ENCODE measurements at places on chromosomes 6 and 20.

DNA sequence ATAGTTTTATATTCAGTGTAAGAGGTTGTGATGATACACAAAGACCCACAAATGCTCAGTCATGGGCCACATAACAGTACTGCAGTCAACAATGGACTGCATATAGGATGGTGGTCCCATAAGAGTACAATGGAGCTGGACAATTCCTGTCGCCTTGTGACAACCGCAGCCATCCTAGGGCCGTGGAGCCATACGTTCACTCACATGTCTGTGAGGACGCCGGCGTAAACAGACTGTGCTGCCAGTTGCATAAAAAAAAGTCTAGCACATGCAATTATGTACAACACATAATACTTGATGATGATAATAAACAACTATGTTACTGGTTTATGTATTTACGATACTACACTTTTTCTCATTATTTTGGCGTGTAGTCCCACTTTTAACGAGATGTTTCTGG, 30.9 kb downstream of the BFSP1 start:
- no peak for DNase-seq

- no peak for DNase-seq
Measured at GRCh38 chr6:16057446-16057845, 71.4 kb upstream of the MYLIP start.

GRCh38 chr20:57205606-57206219, 60.7 kb downstream of the BMP7 start:
- DNase-seq, result no peak

- DNase-seq, result no peak
Measured at GRCh38 chr6:139243536-139243935, 48.3 kb downstream of the TXLNB start.

DNA sequence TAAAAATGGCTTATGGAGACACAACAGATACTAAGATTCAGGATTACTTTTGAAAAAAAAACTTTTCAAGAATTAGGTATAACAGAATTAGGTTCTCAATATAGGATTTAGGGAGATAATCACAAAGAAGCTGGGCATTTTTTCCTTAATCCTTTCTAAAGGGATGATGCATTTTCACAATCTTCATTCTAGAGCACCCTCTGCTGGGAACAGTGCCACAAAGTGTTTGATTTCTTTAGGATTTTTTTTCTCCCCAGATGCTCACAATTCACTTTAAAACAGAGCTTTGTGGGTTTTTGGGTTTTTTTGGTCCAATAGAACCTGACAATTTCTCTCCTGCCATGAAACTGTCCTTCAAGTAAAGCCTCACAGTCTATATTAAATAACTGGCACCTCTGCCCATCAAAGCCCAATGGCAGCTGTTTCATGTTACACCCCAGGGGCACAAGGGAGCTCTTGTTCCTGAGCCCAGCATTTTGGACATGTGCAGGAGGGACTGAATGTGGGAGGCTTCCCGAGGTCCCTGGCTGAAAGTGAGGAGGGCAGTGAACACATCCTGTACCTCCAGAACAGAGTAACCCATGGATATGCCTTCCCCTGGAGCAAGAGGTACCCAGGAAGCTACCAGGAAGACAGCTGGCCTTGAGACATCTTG, 39.7 kb downstream of the PREP start:
- DNase-seq, result no peak

GRCh38 chr6:161319231-161319630, 45.4 kb upstream of the AGPAT4 start:
- DNase-seq, result no peak

DNA sequence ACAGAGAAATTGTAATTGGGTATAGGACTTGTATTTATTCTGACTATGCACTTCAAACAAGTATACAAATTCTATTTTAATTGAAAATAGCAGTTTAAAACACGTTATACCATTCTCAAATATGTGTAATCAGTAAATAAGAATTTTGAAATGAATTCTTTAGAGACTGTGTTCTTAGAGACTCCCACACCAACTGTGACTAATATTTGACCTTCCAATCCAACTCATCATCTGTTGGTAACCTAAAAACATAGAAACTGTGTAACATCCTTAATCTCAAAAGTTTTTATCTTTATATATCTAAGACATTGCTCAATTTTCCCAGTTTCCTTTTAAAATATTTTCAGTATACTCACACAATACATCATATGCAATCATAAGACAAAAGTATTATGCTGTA, 83.9 kb downstream of the KHDRBS2 start:
- no peak for DNase-seq

- DNase-seq, result peak; percentile 78
Measured at GRCh38 chr6:31791324-31792089, 4.0 kb downstream of the VARS1 start.

- DNase-seq, result no peak
Measured at GRCh38 chr20:33443006-33443511, 504 bp downstream of the SNTA1 start.

GRCh38 chr6:118650582-118651281, 659 bp downstream of the CEP85L start:
- peak; percentile 65 for DNase-seq

GRCh38 chr6:31091680-31092079, 20.7 kb downstream of the C6orf15 start:
- no peak for DNase-seq

DNA sequence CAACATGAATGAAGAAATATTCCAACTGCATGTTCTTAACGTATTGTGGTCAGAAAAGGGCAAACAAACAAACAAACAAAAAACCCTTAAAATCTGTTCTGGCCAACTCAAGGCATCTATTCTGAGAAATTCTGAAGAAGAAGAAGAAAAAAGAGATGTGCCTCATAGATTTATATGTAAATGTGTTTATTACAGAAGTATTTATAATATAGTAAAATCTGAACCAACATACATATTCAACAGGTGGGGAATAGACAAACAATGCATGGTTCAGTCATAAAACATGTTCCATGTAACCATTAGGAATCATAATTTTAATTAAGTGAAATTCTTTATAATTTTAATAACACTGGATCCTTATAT, 616 bp downstream of the BTN3A2 start:
- no peak for DNase-seq

- DNase-seq, result no peak
Measured at GRCh38 chr20:11778206-11778570, 139.5 kb upstream of the BTBD3 start.

DNA sequence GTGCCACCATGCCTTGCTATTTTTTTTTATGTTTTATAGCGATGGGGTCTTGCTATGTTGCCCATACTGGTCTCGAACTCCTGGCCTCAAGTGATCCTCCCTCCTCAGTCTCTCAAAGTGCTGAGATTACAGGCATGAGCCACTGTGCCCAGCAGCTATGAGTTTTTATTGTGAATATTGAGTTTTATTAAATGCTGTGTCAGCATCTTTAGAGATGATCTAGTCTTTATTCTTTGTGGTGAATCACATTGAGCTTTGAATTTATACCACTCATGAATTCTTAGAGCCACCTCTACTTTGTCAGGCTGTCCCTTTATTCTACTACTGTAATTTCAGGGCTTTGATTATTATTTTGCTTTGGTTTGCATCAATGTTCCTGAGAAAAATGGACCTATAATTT, 428.3 kb downstream of the BTBD3 start:
- no peak for DNase-seq

DNA sequence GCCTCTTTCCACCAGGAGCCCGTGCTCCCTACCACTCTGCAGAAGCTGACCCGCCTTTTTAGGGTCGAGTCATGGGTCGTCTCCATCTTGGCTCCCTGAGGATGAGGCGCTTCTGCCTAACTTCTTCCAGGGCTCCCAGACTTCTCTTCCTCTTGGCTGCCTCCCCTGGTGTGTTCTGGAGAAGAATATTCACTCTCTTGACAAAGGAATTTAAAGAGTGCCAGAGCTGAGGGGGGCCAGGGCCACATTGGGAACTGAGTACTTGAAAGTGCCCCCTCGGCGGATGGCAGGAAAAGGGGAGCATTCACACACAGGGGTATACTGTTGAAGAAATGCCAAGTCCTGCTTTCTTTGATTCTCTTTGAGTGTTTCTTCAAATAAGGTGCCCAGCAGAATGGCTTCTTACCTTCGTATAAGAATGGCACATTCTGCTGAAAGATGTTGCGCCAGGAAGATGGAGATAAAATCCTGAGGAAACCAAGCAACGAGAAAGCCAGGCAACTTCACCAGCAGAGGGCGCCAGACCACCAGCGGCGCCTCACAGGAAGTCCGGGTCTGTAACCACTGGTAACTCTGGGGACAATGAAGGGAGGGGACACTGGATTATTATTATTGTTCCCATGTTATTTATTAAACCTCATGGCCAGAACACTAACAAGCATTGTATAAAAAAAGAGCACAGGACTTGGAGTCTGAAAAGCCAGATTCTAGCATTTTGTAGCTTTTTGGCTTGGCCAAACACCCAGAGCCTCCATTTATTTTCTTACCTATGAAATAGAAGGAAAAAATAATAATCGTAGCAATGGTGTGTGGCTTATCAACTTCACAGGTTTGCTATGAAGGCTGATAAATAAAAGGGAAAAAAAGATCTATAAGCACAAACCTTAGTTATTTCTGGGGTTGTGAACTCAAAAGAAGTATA, 176.7 kb downstream of the HACE1 start:
- peak; percentile 69 for DNase-seq

- peak; percentile 75 for DNase-seq
Measured at GRCh38 chr6:17392978-17393891, at the start of gene CAP2. TSS of gene CAP2 (plus strand) at chr6:17393595. CDS start at chr6:17421556, 27,961 bp downstream.

- DNase-seq, result no peak
Measured at GRCh38 chr20:13525225-13525940, 113.3 kb downstream of the TASP1 start.

DNA sequence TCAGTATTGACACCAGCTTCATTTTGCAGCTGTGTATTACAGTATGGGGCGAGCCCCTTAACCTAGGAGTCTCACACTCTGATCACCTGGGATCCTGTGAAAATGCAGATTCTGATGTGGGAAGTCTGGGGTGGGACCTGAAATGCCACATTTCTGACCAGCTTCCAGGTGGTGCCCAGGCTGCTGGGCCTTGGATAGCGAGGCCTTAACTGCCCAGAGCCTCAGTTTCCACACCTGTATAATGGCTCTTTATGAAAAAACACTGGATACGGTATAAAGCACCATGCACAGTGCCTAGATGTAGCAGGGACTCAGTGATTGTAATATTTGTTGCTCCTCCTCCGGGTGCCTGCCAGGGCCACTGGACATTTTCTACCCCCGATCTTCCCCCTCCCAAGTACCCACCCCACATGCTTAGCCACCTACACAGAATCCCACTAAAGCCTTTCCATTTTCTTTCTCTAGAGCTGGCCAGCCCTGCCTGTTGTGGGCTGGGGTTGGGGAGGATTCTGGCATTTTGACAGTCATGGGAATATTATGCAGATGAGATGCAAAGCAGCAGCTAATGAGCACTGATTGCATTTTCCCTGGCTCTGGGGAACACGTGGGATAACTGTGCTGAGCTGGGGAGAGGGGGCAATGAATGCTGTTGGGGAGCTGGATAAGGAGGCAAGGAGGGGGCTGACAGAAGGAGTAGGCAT, 44.8 kb downstream of the SPDEF start:
- DNase-seq, result no peak

DNA sequence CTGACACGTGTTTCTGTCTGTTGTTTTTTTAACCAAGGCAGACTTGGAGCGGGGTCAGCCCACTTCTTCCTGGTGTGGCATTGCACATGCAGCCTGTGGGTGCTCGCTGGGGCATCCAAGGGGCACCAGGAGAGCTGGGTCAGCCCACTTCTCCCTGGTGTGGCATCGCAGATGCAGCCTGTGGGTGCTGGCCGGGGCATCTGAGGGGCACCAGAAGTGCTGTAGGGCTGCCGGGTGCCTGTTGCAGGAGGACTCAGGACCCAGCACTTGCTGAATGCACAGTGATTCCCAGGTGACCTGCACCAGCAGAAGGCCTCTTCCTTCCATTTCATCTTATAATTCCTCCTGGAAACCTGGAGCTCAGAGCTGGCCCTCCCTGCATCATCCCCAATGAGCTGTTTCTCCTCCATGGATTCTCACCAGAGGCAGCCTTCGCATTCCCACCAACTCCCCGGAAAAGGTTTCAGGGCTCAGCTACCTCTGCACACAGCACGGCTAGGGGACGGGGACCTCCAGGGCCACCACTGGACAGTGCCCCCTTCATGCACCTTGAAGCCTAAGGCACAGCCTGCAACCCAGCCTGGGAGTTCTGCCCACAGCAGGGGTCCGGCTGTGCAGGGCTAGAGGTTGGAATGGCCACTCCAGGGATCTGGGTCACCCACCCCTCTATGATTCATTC, 218.8 kb downstream of the TAF4 start:
- no peak for DNase-seq

DNA sequence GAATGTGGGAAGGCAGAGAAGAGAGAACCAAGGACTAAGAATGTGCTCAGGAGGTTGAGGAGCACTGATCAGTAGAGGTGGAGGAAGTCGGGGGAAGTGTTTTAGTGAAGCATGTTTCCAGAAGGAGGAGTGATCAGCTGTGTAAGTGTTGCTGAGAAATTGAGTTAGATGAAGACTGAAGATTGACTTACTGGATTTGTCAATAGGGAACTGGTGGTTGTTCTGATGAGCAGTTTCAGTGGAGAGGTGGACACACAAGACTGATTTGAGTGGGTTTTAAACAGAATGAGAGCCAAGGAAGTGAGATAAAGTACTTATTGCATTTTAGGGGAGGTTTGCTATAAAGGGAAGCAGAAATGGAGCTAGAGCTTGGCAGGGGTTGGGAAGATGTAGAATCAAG, 182.6 kb downstream of the CDKAL1 start:
- DNase-seq, result no peak

DNA sequence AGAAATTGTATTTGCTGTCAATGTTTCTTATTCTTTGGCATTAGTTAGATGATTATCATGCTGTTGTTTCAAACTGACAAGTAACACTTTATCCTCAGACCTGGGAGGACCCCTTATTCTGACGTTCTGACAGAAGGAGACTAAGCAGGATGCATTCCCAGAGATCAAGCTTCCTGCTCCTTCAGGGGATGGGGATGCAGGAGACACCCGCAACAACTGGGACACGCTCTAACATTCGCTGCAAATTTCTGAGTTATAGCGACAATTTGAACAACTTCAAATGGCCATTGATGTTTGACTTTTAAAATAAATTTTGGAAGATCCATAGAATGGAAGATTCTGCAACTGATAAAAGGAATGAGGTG, 69.0 kb upstream of the ZNF184 start:
- DNase-seq, result no peak

DNA sequence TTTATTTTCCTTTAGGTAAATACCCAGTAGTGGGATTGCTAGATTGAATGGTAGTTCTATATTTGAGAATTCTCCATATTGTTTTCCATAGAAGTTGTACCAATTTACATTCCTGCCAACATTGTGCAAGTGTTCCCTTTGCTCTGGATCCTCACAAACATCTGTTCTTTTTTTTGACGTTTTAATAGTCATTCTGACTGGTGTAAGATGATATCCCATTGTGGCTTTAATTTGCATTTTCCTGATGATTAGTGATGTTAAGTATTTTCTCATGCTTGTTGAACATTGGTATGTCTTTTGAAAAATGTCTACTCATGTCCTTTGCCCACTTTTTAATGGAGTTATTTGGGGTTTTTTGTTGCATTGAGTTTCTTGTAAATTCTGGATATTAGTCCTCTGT, 85.6 kb downstream of the UBE3D start:
- DNase-seq, result no peak
